ENCODE measurements at places on chromosomes 5 and 9.

DNA sequence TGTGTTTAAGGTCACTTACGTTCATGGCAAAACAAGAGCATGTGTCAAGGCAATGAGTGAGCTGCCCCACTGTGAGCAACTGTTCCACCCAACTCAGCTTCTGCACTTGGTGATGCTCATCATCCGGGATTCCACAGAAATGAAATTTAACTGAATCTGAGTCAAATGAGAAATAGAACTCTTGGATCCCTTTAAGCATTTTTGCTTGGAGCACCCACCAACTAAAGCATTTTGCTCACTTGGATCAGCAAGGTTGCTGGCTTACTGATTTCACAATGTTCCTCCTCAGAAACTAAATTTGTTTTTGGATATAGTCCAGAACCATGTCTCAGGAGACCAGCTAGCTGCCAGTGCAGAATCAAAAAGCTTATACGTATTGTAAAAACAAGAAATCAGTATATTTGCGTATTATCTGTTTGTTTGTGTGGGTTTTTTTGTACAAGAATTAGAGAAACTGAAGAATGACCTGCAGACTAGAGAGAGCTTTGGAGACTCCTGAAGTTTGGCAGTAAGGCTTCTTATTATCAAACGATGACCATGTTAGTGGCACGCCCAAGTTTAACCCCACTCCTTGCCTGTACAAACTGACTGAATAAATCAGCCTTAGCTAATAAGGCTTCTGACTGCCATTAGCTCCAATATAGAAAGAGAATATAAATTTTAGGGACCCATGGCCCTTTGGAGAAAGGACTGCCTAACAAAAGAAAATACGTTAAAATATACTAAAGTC is 153.8 kb upstream of the FST start:
- DNase-seq: no peak

DNA sequence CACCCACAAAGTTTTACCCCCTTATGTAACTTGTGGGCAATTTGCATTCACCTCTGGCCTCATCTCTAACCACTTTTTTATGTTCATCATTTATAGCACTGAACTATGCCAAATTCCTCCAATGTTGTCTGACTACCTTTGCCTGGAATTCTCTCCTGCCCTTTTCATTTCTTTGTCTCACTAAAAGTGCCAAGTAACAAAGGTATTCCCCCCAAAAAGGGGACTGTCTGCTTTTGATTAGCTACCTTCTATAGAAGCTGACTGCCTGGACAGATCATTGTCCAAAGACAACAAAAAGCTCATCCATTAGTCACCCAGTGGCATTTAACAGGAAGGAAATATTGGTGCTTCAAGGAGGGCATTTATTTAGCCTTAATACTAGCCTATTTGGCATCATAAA is 189.9 kb upstream of the VCAN start:
- DNase-seq: no peak

- DNase-seq: no peak
Observed at GRCh38 chr9:124398191-124398935, 16.9 kb downstream of the PSMB7 start.

- no peak for DNase-seq
Observed at GRCh38 chr9:114551750-114552685, 35.6 kb upstream of the ATP6V1G1 start.

DNA sequence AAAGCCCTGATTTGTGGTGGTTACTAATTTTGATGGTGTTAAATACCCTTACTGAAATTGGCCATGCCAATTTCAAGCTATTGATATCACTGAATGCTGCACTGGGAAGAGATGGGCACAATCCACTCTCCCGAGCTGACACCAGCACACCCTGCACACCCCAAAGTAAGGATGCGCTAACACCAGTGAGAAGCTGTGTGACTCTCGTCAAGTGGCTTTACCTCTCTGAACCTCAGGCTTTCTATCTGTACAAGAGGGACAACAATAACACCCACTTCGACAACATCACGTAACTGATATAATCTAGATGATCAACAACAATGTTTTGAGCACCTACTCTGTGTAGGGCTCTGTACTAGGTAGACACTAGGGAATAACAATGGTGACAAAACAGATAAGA is 8.0 kb upstream of the AKNA start:
- no peak for DNase-seq

DNA sequence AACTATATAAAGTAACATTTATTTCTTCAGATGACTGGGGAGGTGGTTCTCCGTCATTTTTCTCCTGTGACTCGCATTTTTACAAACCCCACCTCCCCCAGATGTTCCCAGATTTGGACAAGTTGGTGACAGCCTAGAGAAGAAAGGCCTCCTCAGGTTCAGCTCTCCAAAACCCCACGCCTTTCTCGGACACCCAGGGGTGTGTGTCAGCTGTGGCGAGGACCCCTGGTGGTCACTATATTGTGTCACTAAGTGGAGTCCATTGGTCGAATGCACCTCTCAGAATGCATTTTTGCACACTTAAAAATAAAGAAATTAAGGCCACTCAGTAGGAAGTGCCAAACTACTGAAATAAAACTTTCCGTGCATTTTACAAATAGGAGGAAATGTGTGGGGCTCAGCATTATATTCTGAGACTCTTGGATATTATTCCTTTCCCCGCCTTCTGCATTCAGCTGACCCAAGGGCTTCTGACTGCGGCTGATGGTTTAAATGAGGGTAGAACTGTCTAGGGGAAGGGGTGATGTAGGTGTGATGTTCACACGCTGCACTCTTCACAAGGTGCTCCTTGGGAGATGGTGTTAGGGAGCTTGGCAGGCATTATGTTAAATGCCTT is 47.6 kb downstream of the ACO1 start:
- peak; percentile 12 for DNase-seq

DNA sequence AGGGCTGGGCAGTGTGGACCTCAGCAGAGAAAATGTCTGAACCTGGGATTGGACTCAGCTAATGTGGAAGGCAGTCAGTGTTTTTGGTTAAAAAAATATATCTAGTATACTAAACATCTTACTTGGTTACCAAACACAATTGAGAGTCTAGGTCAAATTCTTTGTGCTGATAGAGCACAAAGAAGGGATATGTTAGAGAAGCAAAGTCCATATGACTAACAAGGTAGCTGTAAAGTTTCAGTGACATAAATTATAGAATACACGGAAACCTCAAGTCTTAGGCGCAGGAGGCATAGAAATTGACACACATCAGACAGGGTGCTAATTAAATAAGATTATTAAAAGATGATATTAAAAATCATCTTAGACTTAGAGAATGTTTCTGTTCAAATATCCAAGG is 718.3 kb downstream of the TLR4 start:
- no peak for DNase-seq

GRCh38 chr5:91162534-91163381 is 220.4 kb downstream of the ARRDC3 start:
- no peak for DNase-seq

DNA sequence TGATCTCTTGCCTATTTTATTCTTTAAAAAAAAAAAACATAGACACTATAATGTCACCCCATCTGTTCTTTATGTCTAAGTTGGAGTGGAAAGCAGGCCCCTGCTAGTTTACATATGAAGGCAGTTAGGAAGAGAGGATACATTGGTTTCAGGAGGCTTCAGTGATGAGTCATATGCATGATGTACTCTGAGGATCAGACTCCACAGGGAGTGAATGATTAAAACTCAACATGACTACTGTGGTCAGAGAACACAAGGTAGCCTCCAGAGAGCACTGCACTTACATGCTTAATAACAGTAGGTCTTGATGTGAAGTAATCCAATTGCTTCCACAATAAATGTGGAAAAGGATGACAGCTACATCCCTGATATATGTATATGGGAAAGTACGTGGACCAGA is 22.7 kb upstream of the FSTL4 start:
- DNase-seq: no peak

- DNase-seq: peak; percentile 76
Observed at GRCh38 chr9:18442629-18443491, 31.1 kb upstream of the ADAMTSL1 start.

GRCh38 chr9:6197330-6197729 is 18.3 kb upstream of the IL33 start:
- DNase-seq: no peak

GRCh38 chr5:56656846-56657726 is 158.3 kb upstream of the MAP3K1 start:
- no peak for DNase-seq

- DNase-seq: no peak
Observed at GRCh38 chr9:108677776-108678175, 178.0 kb downstream of the ACTL7B start.

DNA sequence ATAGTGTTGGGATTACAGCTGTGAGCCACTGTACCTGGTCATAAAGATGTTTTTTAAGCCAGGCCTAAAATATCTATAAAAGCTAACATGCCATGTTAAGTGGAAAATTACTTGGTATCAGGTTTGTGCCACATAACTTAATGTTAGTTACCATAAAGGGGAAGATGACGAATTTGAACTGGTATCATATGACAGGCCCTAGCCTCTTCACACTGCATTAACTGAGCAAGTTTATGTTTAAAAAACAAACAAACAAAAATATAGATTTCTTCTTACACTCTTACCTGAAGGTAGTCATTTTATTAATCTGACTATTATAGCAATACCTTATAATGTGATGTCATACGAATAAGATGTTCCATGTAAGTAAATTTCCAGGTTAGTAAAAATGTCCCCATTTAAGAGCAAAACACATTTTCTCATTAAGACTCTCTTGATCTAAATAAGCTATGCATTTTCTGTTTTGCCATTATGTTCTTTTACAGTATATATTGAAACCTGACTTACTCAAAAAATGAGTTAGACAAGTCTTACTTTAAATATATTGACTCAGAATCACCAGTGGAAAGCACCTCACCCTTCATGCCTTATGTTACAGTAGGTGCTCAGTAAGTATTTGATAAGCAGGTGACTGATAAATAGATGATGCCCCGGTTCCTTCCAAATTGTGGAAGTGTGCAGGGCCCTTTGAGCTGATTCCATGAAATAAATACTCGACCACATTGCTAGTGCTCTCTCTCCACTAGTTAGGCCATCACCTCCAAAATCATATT is 125.4 kb downstream of the CDC42SE2 start:
- no peak for DNase-seq

DNA sequence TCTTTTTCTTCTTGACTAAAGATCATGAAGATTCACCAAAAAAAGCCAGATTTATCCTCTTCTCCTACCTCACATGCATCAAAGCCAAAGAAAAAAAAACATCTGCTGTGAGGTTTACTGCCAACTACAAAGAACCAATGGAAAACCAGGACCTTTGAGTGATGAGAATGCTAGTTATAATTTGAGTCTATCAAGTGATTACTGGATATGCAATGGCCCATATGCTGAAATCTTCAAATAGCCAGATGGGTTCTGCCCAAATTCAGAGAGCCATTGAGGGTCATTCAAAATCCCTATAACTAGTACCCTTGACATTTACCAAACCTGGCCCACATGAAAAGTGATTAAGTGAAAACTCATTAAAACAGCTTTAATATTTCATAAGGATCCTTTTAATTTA is 78.4 kb upstream of the ACO1 start:
- no peak for DNase-seq

DNA sequence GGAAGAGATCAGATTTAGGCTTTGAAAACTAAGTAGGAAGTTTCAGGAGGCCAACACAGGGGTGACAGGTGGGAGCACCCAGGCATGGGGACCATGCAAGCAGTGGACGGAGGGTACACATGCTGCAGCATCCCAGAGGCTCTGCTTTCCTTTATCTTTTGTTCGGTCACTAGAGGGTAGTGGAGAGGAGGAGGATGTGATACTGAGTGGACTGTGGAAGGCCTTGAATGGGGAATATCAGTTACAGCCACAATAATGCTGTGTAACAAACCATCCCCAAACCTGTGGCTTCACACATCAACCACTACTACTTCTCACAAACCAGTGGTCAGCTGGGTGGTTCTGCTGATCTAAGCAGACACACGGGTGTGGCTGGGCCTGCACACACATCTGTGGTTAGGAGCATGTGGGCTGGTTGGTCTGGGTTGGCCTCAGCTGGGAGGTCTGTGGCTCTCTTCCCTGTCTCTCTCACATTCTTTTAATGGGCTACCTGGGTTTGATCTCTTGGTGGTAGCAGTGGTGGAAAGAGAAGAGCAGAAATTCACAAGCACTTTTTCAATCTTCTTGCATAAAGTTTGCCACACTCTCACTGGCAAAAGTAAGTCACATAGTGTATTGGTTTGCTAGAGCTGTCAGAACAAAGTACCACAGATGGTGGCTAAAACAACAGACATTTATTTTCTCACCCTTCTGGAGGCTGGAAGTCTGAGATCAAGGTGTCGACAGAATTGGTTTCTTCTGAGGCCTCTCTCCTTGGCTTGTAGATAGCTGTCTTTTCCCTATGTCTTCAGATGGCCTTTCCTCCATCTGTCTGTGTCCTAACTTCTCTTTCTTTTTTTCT is 238.7 kb downstream of the AGTPBP1 start:
- DNase-seq: no peak

GRCh38 chr5:33937707-33938506 is 1.7 kb downstream of the RXFP3 start:
- peak; percentile 67 for DNase-seq

GRCh38 chr5:10566543-10567068 is 2.7 kb downstream of the ANKRD33B start:
- no peak for DNase-seq

- DNase-seq: peak; percentile 61
Observed at GRCh38 chr9:32968101-32969011, 33.1 kb downstream of the APTX start.

GRCh38 chr5:9059920-9060691 is 485.8 kb downstream of the SEMA5A start:
- DNase-seq: no peak

DNA sequence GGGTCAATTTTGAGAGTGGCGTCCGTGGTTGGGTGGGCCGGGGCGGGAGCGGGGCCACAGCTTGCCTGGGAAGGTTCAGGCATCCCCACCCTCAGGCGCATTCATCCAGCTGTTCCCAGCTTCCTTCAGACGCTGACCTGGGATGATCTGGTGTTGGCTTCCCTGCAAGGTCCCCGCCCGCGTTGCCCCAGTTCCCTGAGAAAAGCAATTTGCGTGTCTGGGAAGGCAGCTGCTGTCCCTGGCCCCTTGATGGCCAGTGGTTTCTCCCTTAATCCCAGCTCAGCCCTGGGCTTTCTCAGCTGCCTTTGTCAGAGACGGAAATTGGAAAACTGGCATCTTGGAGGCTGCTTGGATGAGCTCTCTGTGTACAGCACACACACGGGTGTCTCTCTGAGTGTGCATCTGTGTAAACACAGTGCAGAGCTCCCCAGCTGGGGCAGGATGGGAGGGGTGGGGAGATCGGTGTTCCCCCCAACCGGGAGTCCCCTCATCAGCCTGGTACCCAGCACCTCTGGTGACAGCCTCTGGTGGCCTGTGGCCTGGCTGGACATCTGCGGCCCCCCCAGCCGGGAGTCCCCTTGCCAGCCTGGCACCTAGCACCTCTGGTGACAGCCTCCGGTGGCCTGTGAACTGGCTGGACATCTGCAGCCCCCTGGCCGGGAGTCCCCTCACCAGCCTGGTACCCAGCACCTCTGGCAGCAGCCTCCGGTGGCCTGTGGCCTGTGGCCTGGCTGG is 94.0 kb downstream of the COL5A1 start:
- DNase-seq: no peak

GRCh38 chr5:147448766-147449165 is 61.1 kb downstream of the DPYSL3 start:
- DNase-seq: no peak

Measured in NCI-H345 (cell line).